Calu3 (cell line): ENCODE measurements at places on chromosomes 5 and 9.

GRCh38 chr5:58787987-58788386, 205.1 kb downstream of the RAB3C start:
- no peak overlapping the region for H3K4me3 ChIP-seq
- no peaks in the 10 kb centered on the region for H3K36me3 ChIP-seq
- no peak for DNase-seq
- no peaks in the 10 kb centered on the region for H3K4me1 ChIP-seq

- DNase-seq, result no peak
- H3K36me3 ChIP-seq, result no peaks in the 10 kb centered on the region
Observed at GRCh38 chr9:36716496-36716895, 143.8 kb downstream of the MELK start.

DNA sequence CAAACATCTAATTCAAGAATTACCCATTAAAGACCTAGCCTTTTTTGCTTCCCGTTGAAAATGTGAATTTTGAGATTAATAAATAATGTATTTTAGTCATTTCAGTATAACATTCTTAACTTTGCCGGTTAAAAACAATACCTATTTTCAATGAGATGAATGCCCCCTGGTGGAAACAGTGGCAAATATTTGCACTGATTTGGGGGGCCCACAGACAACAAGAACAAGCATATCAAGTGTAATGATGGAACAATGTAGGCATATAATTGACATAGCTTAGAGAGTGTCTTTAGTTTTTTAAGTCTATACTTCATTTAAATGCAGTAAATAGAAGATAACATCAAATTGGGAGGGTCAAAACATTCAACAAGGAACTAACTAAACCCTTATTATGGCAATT, 111.9 kb downstream of the NTRK2 start:
- no peaks in the 10 kb centered on the region for H3K4me1 ChIP-seq
- H3K27ac ChIP-seq, result no peak overlapping the region
- no peaks in the 10 kb centered on the region for H3K36me3 ChIP-seq
- DNase-seq, result peak; percentile 28

DNA sequence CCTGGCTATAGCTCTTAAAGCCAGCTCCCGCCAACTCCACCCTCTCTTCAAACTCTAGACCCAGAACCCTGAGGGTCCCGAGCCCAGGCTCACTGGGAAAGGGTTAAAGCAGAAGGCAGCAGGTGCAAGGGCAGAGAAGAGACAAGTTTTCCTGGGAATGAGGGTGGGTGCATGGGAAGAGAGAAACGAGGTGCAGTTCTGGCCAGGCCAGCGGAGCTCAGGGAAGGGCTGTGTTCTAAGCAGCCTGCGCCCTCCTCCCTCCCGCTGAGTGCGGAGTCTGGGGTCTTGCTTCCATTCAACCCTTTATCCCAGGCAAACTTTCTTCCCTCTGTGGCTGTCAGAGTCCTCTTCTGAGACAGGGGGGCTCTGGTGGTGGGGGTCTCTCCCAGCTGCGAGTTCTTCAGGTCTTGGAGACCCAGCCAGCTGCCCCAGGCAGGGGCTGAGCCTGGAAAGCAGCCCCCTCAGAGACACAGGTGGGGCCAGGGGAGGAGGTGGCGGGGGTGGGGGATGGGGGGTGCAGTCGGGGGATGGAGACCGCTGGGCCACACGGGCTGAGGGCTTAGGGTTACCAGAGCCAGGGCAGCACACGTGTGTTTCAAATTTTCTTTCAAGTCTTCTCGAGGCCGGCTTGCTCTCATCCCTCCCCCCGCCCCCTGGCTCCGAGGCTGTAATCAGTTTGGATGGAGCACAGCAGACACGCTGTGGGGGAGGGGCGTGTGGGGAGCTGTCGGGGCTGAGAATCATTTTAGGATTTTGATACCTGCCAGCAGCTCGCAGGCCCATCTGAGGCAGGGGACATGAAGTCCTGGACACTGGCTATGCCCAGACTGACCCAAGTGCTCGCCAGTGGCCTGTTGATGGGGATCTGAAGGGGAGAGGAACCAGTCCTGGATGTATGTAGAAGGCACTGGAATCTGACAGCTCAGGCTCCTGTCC, 169.6 kb upstream of the SMIM23 start:
- peaks cover 64% of the 10 kb centered on the region for H3K27me3 ChIP-seq
- H3K4me1 ChIP-seq, result peaks cover 7% of the 10 kb centered on the region
- DNase-seq, result no peak

DNA sequence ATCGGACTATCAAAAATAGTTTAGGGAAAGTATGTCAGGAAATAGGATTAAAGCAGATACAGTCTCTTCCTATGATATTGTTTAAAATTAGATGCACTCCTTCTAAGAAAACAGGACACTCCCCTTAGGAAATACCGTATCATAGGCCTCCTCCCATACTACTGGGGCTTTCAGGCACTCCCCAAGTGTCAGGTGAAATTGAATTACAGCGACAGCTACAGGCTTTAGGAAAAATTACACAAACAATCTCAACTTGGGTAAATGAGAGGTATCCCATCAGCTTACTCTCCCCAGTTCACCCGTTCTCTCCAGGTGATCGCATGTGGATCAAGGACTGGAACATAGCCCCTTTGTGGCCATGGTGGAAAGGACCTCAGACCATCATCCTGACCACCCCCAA, 110.4 kb upstream of the EPB41L4A start:
- no peaks in the 10 kb centered on the region for H3K27me3 ChIP-seq
- H3K27ac ChIP-seq, result no peak overlapping the region
- no peak overlapping the region for H3K4me3 ChIP-seq
- H3K4me1 ChIP-seq, result peaks cover 19% of the 10 kb centered on the region
- no peaks in the 10 kb centered on the region for H3K36me3 ChIP-seq
- no peak for DNase-seq

DNA sequence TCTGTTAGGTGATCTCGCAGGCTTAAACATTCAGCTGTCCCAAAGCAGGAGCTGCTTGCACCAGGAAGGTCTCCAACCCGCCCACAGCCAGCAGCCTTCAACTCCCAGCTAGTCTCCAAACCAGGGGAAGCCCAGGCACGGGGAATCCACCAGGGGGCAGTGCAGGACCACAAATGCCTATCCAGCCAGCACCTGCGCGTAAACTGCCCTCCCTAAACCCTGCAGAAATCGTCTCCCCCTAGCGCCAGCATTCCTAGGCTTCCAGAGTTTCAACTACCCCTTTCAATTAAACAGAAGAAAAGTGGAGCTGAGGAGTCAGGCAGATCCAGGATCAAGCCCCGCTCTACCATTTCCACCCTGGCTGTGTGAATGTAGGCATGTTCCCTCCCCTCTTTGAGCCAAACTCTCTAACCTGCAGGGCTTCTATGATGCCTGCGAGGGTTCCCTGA, 72.0 kb downstream of the HRH2 start:
- peak; percentile 98 for DNase-seq
- H3K36me3 ChIP-seq, result no peaks in the 10 kb centered on the region
- no peaks in the 10 kb centered on the region for H3K4me1 ChIP-seq
- H3K27ac ChIP-seq, result no peak overlapping the region

DNA sequence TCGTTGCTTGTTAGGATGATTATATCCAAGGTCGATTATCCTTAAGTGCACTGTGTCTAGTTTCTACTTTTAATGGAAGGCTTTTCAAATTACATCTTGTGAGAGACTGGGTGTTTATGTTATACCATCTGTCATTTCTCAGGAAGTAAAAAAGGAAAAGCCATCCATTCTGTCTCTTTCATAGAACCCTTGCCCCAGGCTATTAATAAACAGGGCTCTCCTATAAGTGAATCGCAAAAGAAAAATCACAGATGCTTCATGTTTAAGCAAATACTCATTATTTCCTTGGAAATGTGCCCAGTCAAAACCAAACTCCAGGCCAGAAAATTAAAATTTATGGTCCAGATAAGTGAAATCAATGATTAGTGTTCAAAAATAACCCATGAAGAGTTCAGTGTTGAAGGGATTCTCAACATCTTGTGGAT, 58.1 kb downstream of the STARD4 start:
- no peaks in the 10 kb centered on the region for H3K36me3 ChIP-seq
- H3K4me1 ChIP-seq, result no peaks in the 10 kb centered on the region
- no peaks in the 10 kb centered on the region for H3K27me3 ChIP-seq
- no peak for DNase-seq

GRCh38 chr5:180806351-180807011, 3.9 kb upstream of the MGAT1 start:
- H3K27me3 ChIP-seq, result no peaks in the 10 kb centered on the region
- H3K4me3 ChIP-seq, result no peak overlapping the region
- H3K36me3 ChIP-seq, result peaks cover 40% of the 10 kb centered on the region
- peaks cover 54% of the 10 kb centered on the region for H3K4me1 ChIP-seq
- H3K27ac ChIP-seq, result no peak overlapping the region
- DNase-seq, result no peak

DNA sequence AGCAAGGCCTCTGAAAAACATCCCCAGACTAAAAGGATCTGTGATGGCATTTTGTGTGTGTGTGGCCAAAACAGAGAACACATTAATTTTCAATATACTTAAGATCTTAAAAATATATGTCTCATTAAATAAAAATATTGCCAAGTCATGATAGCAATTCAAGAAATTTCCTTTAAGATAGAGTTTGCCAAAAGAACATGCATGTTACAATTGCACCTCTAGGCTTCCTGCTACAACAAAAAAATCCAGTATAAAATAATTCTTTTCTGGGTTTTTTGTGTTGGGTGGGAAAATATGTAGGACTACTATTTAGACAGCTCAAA, 5.2 kb downstream of the ANXA1 start:
- H3K4me1 ChIP-seq, result peaks cover 7% of the 10 kb centered on the region
- DNase-seq, result no peak
- H3K4me3 ChIP-seq, result peak overlapping the region; percentile 80
- no peaks in the 10 kb centered on the region for H3K27me3 ChIP-seq
- H3K36me3 ChIP-seq, result peaks cover 89% of the 10 kb centered on the region

GRCh38 chr9:23322392-23322791, 503.6 kb downstream of the ELAVL2 start:
- no peak overlapping the region for H3K27ac ChIP-seq
- peak; percentile 1 for DNase-seq
- no peaks in the 10 kb centered on the region for H3K27me3 ChIP-seq
- no peaks in the 10 kb centered on the region for H3K36me3 ChIP-seq
- no peak overlapping the region for H3K4me3 ChIP-seq

- H3K36me3 ChIP-seq, result no peaks in the 10 kb centered on the region
- DNase-seq, result no peak
- H3K27me3 ChIP-seq, result no peaks in the 10 kb centered on the region
- no peak overlapping the region for H3K4me3 ChIP-seq
- no peak overlapping the region for H3K27ac ChIP-seq
Observed at GRCh38 chr5:81226949-81227348, 6.2 kb upstream of the CKMT2 start.

GRCh38 chr9:125049212-125050049, 93.9 kb downstream of the SCAI start:
- no peaks in the 10 kb centered on the region for H3K36me3 ChIP-seq
- no peak overlapping the region for H3K4me3 ChIP-seq
- no peaks in the 10 kb centered on the region for H3K4me1 ChIP-seq
- H3K27ac ChIP-seq, result no peak overlapping the region
- DNase-seq, result no peak
- no peaks in the 10 kb centered on the region for H3K27me3 ChIP-seq

DNA sequence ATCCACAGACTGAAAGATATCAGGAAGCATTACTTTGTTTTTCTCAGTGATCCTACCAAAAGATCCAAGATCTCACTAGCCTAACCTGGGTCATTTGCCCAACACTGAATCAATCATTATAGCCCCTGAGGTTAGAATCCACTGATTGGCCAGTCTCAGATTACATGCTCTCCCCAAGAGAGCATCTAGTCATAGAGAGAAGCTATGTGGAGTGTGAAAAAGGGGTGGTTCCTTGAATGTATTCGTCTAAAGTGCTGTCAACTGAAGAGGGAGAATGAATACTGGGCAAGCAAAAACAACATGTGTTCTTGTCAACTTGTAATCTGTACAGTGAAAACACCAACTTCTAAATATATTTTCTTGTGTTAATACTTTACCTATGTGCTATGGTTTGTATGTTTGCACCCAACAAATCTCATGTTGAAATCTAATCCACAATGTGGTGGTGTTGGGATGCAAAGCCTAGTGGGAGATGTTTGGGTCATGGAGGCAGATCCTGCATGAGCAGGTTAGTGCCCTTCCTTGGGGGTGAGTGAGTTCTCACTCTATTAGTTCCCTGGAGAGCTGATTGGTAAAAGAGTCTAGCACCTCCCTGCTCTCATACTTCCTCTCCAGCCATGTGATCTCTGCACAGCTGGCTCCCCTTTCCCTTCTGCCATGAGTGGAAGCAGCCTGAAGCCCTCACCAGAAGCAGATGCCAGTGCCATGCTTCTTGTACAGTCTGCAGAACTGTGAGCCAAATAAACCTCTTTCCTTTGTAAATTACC, 60.3 kb upstream of the PJA2 start:
- peak overlapping the region; percentile 2 for H3K27ac ChIP-seq
- peaks cover 13% of the 10 kb centered on the region for H3K36me3 ChIP-seq
- no peak for DNase-seq
- no peak overlapping the region for H3K4me3 ChIP-seq
- no peaks in the 10 kb centered on the region for H3K27me3 ChIP-seq

GRCh38 chr9:132849185-132849706, 28.8 kb downstream of the AK8 start:
- no peaks in the 10 kb centered on the region for H3K27me3 ChIP-seq
- H3K27ac ChIP-seq, result no peak overlapping the region
- DNase-seq, result no peak
- no peak overlapping the region for H3K4me3 ChIP-seq
- H3K36me3 ChIP-seq, result no peaks in the 10 kb centered on the region

- no peak overlapping the region for H3K4me3 ChIP-seq
- H3K27me3 ChIP-seq, result peaks cover 78% of the 10 kb centered on the region
- no peak for DNase-seq
- H3K27ac ChIP-seq, result no peak overlapping the region
- peaks cover 16% of the 10 kb centered on the region for H3K4me1 ChIP-seq
Observed at GRCh38 chr5:171598641-171599152, 179.2 kb downstream of the FGF18 start.

DNA sequence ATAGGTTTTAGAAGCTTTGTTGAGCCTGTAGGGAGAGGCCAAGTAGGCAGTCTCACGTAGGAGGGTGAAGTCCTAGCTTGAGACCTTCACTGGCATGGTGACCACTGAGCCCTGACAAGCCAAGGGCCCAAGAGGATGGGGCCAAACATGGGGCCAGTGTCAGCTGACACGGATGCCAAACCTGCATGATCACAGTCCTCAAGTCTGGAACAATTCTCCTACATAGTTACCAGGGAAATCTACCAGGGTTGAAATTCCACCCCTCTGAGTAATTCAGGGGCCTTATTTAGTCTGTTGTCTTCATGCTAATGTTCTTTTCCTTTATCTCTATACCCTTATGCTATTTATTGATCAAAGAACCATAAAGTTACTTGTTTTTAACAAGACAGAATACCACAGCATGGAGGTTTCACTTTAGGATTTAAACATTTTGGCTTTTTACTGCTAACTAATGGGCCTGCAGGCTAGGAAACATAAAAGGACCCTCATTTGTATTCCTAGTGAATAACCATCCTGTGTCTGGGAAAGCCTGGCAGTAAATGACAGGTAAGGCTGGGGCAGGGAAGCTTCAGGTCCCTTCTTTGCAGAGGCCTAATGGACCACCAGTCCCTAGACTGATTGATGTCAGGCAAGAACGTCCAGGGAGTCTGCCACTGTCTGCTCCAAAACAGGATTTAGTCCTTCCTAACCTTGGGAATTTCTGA, 140.8 kb downstream of the FGF1 start:
- H3K4me1 ChIP-seq, result peaks cover 26% of the 10 kb centered on the region
- H3K27me3 ChIP-seq, result no peaks in the 10 kb centered on the region
- H3K27ac ChIP-seq, result no peak overlapping the region

- H3K27me3 ChIP-seq, result no peaks in the 10 kb centered on the region
- no peak overlapping the region for H3K4me3 ChIP-seq
- no peaks in the 10 kb centered on the region for H3K36me3 ChIP-seq
- no peak overlapping the region for H3K27ac ChIP-seq
Observed at GRCh38 chr5:123157791-123158581, 68.9 kb downstream of the PRDM6 start.
